ENCODE measurements at places on chromosomes 1 and 21.
A peak's percentile ranks its signal among the peaks of the same experiment; 100 is the strongest.

DNA sequence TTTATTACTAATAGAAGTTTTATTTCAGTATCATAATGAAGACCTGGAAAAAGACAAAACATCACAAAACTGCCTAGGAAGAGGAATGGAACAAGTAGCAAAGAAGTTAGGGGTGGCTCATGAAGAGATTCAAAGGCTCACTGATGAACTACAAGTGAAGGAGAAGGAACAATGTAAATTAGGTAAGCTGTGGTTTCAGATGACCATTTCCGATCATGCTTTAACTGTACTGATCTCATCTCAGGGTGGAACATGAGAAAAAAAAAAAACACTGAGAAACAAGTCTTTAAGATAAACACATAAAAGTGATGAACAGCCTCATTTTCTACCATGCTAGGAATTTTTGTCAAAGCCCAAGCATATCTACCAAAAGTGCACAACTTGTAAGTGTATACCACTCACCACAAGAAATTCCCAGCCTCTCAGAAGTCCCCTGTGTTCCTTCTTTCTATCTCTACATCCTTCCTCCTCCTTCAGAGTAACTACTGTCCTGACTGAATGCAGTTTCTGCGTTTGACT, 19.6 kb downstream of the CCDC30 start:
- no peak for DNase-seq

DNA sequence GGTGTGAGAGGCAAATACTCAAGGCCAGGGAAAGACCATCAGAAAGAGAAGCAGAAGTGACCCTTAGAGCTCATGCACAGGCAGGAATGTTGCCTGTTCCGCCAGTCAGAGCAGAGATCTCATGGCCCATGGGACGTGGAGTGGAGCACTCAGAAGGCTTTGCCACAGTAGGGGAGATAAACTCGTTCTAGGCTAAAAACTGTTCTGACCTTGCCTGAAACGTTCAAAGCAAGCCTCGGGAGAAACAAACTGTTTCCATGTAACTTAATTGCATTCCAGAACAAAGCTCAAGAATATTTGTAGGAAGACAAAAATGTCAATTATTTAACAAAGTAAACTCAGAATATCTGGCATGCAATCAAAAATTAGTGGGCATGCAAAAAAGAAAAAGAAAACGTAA, 20.7 kb upstream of the SLC19A1 start:
- no peak for DNase-seq

DNA sequence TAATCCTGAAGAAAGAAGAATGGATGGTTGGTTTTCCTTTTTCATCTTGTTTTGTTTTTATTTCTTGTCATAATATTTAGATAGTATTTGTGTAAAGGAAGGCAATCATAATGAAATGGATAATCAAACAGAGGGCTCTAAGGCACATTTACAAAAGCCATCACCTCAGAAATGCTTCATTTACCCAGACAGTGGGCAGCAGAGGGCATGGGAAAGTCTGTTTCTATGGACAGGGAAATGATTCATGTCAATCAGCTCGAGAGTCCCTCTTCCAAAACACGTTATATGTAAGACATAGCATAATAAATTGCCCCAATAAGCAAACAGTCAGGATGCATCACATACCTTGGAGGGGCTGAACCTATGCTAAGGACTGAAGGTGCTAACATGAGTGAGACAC, 426.1 kb downstream of the PLPP3 start:
- DNase-seq: no peak

- no peak for DNase-seq
Measured at GRCh38 chr1:22524481-22524880, 38.8 kb upstream of the EPHA8 start.

GRCh38 chr1:95582191-95582590, 348.2 kb downstream of the RWDD3 start:
- DNase-seq: no peak

GRCh38 chr1:198879711-198880306, 241.0 kb downstream of the PTPRC start:
- no peak for DNase-seq

- DNase-seq: peak; percentile 30
Measured at GRCh38 chr1:234716908-234717375, 107.0 kb upstream of the IRF2BP2 start.

DNA sequence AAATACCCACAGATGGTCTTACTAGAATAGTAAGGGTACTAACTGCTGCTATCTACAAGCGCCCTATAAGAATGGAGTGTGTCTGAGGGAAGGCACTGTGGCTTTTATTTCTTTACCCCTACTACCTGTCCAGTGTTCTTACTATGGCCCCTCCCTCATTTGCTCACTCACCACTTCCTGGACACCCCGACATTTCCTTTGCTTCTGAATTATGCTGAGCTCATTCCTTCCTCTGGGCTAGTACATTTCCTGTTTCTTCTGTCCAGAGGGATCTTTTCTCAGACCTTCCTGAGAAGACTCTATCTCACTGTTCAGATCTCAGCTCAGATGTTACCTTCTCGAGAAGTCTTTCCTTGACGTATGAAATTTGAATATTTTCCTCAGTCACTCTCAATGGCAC, 192.1 kb upstream of the DAB1 start:
- no peak for DNase-seq

- DNase-seq: no peak
Measured at GRCh38 chr1:159826441-159827101, at the start of gene SLAMF8. Gene SLAMF8, plus strand, starts transcription at chr1:159826873. Its CDS starts 26 bp downstream, at chr1:159826899.

DNA sequence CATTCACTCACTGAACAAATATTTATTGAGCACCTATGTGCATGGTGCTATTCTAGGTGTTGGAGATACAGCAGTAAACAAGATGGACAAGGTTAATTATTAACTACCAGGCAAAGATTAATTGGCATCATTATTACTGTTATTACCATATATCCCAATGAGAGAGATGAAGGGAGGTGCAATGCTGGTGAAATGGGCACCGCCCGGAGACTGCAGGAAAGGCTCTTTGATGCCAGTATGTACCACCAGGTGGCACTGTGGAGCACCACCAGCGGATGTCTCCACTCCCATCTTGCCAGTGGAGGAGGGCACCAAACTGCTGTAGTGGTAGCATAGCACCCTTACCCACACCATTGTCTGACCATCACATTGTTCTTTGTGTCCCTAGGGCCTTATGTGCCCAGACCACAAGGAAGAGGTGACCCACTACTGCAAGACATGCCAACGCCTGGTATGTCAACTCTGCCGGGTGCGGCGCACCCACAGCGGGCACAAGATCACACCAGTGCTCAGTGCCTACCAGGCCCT, 3.0 kb downstream of the TRIM46 start:
- DNase-seq: peak; percentile 84

DNA sequence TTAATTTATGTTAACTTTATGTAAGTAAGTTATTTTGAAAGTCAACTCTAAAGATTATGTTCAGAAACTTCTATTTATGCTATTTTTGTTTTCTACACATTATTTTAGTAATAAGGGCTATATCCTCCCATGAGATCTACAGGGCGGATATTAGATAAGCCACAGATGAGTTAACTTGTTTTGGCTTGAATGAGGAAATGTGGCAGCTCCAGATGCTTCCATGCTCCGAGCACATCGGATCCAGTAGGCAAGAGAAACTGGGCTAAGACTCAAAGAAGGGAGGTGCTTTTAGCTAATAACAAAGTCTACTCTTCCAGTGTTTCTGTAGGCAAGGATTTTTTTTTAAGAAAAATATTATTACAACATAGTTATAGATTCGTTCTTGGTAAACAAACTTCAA, 20.0 kb upstream of the LAMC1 start:
- no peak for DNase-seq

DNA sequence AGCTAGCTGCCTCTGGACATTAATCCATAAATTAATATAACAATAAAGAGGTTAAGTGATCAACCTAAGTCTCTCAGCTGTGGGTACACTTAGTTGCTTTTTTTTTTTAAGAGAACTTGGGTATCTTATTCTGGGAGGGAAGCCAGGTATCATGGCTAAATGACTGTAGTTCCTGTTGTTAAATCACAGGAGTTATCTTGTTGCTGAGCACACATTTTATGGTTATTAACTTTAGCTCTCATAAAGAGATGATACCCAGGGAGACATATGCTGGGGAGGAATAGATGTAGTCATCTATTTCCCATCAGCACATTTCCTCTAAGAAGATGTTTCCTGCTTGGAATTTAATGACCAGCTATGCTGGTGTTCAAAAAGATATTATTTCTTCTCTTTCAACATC, 227.8 kb downstream of the PTGER3 start:
- no peak for DNase-seq

GRCh38 chr1:25568090-25568833, 24.9 kb downstream of the LDLRAP1 start:
- DNase-seq: no peak

DNA sequence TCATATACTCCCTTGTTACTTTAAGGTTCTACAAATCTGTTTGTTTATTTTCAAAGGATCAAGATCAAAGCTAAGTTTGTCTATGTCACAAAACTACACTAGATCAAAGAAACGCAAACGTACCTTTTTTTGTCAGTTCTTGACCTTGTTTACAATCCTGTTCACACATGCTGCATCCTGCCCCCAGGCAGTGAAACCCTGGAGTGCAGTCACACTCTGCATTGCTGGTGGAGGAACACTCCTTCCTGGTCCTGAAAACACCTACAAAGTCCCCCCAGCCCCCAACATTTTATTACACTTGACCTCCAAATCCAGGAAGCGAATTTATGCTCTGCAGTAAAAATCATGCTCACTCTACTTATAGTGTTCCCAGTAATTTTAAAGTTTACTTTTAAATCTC, 2.6 kb downstream of the TNFRSF9 start:
- DNase-seq: no peak

DNA sequence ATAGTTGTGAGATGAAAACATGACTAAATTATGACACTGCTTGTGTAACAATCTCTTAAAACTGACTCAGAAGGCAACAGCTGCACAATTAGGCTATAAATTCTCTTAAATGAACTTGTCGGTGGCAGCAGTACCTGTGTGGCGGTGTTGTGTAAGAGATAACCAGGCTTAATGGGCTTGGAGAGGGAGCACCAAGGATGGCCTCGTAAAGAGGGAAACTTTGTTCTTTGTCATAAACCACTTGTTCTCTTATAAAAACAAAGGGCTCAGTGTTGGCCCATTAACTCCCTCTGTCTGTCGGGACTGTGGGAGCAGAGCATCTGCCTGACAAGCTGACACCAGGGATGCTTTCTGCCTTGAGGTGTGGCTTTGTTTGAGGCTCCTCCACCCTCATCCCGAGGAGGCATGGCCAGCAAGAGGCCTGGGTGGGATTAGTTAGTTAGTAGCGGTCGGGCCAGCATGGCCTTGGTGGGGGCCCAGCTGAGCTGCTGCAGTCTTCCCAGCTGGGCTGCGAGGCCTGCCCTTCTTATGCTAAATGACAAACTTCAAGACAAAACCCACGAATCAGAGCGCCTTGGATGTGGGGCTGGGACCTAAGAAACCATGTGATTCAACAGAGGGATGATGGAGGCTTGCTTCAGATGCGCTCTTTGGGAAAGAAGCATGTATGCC, 171.4 kb downstream of the CAMTA1 start:
- no peak for DNase-seq

GRCh38 chr1:18657506-18658201, 27.0 kb downstream of the PAX7 start:
- DNase-seq: no peak

DNA sequence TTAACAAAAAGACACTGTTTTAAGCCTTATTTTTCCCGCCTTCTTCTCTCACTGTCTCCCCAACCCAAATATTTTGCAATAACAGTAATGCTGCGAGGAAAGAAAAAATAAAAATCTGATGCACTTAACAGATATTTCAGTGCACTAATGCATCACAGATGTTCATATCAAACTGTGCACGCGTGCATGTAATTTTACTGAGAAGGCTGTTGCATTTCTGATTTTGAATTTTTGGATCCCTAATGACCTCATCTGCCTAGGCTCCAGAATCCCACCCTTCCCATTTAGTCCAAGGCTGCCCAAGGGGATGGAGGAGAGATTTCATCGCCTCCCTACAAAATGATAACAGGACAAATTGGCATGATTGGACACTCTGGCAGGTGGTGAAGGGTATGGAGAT, 5.5 kb downstream of the TRABD2B start:
- DNase-seq: no peak

GRCh38 chr1:17405898-17406759, 33.3 kb downstream of the RCC2 start:
- DNase-seq: peak; percentile 58

DNA sequence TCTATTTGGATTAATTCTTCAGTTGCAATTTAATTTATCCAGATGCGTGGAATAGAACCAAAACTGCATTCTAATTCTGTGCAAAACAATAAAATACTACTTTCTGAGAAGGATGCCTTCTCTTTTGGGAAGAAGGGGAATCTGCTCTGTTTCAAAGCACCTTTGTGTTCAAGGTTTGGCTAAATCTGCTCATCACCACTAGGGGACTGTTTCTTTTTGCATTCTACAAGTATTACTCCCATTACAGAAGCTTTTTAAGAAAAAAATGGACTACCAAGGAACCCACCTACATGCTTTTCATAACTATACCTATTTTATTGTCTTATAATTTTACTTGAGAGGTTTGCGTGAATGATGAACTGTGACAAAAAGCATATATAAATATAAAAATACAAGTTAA, 18.2 kb downstream of the MRPS6 start:
- DNase-seq: no peak

DNA sequence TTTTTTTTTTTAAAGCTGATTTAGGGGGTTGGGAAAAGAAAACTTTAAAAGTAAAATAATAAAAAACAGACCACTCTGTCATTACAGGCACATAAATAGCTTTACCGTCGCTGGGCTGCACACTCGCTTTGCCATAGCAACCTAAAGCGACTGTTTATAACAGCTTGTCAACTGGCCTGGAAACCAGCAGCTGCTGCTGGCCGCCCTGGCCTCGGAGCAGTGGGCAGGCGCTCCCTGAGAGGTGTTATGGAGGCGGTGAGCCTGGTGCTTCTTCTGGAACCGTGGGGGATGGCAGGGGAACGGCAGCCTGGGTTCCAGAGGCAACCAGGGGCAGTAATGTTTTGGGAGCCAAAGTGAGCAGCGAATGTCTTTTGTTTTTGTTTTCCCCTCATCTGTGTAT, 45.7 kb downstream of the ATP2B4 start:
- peak; percentile 90 for DNase-seq

- DNase-seq: no peak
Measured at GRCh38 chr1:186793582-186793927, 35.2 kb upstream of the PLA2G4A start.

GRCh38 chr1:62396871-62397270, 40.0 kb upstream of the USP1 start:
- DNase-seq: no peak

- no peak for DNase-seq
Measured at GRCh38 chr1:110490791-110491451, 28.1 kb downstream of the KCNA10 start.

DNA sequence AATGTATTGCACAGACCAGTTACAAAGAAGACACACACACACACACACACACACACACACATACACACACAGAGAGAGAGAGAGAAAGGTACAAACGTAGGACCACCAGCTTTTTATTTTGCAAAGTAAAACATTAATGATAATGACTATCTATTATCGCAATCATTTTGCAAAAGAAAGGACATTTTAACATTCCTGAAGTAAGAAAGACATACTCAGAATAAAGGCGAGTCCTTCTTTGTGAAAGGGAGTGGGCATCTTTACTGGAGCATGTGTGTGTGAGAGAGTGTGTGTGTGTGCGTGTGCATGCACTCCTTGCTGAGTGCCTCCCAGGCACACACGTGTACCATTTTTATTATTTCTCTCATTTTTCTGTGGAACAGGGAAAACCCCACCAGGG, 28.4 kb downstream of the PPFIA4 start:
- DNase-seq: no peak

All from left hindlimb (tissue), 1 donor.